Stimulated activated CD4-positive, alpha-beta T cell treated with anti-CD3 and anti-CD28 coated beads, Interleukin-15, amount 100 ng/mL, for 48 hours (primary cell): ENCODE measurements at places on chromosomes 3 and 15.

DNA sequence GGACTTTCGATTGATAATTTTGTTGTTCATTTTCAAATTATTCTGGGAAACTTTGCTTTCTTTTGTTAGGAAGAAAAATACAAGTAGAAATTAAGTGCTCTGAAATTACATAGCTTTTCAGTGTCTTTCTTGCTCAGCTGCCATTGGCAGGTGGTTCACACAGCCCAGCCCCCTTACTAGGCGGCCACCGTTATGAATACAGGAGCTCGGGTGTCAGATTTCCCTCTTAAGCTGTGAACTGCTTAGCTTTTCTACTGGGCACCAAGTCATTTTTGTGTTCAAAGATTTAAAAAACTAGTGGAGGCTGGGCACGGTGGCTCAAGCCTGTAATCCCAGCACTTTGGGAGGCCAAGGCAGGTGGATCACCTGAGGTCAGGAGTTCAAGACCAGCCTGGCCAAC is 55.2 kb downstream of the HMG20A start:
- DNase-seq = no peak

- no peak for DNase-seq
Measured at GRCh38 chr3:134659391-134660045, 8.7 kb upstream of the KY start.

DNA sequence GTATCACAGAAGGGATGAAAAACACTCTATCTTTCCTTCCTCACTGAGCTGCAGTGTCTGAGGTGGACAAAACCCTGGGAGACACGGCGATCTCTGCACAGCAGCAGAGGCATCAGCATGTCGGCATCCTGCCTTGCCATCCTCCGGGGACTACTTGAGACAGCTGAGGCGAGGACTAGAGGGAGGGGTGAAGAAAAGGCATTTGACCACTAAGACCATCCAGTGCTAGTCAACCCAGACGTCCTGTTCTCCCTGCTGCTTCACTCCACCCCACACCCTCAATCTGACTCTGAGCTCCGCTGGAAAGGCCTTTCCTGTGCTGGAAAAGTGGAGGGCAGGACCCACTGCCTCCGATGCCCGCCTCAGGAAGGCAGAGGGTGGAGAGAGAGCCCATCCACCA is 67.3 kb downstream of the VGLL4 start:
- DNase-seq = no peak

DNA sequence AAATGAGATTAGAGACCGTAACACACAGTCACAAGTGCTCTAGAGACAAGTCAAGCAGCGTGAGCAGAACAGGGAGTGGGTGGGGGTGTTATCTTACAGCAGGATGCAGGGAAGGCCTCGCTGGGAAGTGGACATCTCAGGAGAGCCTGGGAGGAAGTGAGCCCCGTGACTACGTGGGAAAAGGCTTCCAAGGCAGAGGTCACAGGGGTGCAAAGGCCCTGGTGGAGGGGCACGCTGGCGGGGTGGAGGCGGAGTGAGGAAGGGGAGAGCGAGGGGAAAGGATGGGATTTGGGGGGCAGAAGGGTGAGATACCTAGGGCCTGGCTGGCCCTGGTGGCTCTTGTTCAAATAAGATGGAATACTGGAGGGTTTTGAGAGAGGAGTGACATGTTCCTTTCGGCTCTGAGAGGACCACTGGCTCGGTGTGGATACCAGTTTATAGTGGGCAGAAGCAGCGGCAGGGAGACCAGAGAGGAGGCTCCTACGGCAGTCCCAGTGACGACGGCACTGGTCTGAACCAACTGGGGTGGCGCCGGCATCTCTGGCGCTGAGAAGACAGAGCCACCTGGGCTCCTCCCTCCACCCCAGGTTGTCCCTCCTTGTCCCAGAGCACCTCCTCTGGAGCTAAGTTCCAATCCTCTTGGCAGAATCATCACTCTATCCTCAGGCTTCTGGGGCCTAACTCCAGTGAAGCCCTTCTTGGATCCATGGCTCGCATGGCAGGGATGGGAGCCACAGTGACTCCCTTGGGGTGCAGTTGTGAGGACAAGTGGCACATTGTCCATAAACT is 266.2 kb upstream of the LYSMD4 start:
- no peak for DNase-seq

- no peak for DNase-seq
Measured at GRCh38 chr15:58010983-58011382, 54.5 kb downstream of the ALDH1A2 start.

- DNase-seq = no peak
Measured at GRCh38 chr3:106275592-106275991, 406.8 kb upstream of the CBLB start.

- DNase-seq = no peak
Measured at GRCh38 chr3:177340243-177340830, 143.1 kb upstream of the TBL1XR1 start.

GRCh38 chr15:67685008-67685599 is 140.2 kb upstream of the SKOR1 start:
- no peak for DNase-seq

DNA sequence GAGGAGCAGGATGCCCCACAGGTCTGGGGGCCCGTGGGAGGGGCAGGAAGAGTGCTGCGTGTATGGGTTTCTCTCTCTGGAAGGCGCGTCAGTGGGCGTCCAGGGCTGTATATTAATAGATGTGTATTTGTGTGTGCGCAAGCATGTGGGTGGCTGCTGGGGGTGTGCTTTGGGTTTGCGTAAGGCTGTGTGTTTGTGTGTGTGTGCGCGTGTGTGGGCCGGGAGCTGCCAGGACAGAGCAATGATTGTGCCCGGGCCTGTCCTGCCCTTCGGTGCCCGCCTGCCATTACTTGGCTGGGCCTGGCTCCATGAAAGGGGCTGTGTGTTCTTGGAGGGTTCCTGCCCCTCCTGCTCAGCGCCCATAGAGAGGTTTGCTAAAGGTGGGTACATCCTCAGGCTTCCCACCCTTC is 16.3 kb downstream of the CSPG4 start:
- no peak for DNase-seq

- no peak for DNase-seq
Measured at GRCh38 chr3:14299767-14300166, 102.6 kb upstream of the SLC6A6 start.

GRCh38 chr15:65056868-65057548 is 10.8 kb downstream of the RASL12 start:
- no peak for DNase-seq

GRCh38 chr15:74201710-74202420 is 722 bp downstream of the STRA6 start:
- no peak for DNase-seq

DNA sequence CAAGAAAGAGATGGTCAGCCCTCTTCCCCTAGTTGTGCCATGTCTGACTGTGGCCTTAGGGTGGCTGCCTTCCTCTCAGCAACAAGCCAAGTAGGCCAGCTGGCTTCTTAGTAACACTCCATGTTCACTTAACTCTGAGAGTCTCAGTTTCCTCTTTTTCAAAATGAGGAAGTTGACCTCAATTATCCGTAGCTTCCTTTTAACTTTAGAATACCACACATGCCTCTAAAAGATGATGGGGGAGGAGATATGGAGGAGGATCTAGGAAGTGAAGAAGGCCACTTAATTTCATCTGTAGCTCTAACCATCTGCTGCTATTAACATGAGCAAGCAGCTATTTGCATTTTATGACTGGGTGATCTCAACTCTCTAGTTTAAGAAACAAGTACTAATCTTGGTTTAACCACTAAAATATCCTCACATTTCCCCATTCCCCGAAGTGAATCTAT is 32.9 kb downstream of the CD200R1L start:
- no peak for DNase-seq
